ENCODE measurements at places on chromosomes 13 and 19. TPM values are rescaled to one million over a fixed set of nuclear protein-coding genes. Genes with fewer than 3 reads are reported as not detected.

DNA sequence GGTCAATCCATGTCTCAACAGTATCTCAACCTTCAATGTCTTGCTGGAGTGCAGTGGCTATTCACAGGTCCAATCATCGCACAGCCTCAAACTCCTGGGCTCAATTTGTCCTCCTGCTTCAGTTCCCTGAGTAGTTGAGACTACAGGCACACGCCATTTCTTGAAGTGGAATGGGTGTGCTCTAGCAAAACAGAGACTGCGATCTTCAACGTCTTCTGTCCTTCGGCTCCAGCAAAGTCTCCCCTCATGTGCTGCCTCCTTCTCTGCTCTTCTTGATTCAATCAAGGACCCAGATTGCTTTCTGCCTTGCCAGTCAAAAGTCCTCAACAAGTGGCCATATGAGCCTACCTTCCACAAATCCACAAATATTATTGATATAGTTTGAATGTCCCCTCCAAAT, 466.7 kb upstream of the MIR17HG start:
- DNase-seq: no peak

DNA sequence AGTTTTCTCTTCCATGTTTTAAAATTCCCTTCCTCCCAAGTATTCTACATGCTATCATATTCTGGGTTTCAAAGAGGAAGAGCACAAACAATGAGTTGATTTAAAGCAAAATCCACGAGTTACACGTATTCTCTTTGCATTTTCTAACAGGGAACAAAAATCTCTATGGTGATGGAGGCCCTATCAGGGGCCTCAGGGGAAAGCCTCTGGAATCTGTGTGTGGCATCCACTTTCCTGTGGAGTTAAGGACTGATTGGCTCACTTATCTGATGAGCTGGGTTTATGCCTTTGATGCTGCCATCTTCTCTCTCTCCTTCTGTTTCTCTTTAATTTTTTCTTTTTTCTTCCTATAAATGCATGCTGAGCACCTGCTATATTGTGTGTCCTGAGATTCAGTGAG, 14.8 kb downstream of the OLFM4 start:
- no peak for DNase-seq

- no peak for DNase-seq
These were observed 7.1 kb upstream of the DPP9 start for GRCh38 chr19:4730740-4731171.

DNA sequence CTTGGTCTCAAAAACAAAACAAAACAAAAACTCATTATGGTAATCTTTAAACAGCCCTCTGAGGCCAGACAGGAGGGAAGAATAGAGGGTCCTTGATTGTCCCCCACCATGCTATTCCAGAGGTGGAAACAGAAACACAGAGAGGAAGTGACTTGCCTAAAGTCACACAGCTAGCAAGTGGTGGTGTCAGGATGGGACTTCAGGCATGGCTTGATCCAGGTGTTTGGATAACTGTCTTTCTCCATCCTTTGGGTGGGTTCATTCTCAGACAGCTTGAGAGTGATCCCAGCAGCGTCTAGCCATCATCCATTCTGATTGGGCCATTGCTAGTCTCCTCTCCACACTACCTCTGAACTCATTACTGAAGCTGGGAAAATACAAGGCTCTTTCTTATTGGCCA, 12.5 kb downstream of the COLGALT1 start:
- no peak for DNase-seq

PBX4 gene
- polyA plus RNA-seq: 22.0 TPM

DNA sequence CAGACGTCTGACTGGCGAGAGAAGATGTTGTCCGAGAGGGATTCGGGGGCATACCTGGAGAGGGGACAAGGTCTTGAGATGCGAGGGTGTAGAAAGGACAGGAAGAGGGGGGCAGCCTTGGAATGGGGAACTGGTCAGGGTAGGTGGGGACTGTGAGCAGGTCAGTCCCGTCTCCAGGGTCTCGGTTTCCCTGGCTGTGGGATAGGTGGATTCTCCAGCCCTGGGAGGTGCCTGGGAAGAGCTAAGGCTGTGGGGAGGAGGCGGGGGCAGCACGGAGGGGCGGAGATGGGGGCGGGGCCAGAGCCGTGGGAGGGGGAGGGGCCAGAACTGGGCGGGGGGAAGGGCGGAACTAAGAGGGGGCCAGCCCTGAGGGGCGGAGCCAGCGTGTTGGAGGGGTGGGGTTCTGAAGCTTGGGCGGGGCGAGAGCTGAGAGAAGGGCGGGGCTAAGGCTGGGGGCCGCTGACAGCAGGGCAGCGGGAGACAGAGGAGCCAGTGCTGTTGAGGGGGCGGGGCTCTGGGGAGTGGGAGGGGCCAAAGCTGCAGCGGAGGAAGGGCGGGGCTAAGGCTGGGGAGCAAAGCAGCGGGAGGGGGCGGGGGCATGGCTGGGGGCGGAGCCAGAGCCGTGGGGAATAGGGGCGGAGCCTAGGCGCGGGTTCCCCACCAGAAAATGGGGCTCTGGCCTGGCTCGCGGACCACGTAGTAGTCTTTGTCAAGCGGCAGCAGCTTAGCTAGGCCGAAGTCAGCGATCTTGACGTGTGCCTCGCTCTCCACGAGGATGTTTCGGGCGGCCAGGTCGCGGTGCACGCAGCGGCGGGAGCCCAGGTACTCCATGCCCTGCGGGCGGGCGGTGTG, 9.5 kb upstream of the INSL3 start:
- DNase-seq: no peak

All from left lung (tissue), 14 donors.